CD8-positive, alpha-beta memory T cell (primary cell): ENCODE measurements at places on chromosomes 6 and 20.

- no peaks in the 10 kb centered on the region for H3K36me3 ChIP-seq
- no peaks in the 10 kb centered on the region for H3K27me3 ChIP-seq
- H3K4me1 ChIP-seq, result no peaks in the 10 kb centered on the region
Observed at GRCh38 chr20:23409800-23410199, 11.5 kb downstream of the NAPB start.

- no peaks in the 10 kb centered on the region for H3K27me3 ChIP-seq
- no peak overlapping the region for H3K4me3 ChIP-seq
- no peak for DNase-seq
- H3K36me3 ChIP-seq, result no peaks in the 10 kb centered on the region
- no peak overlapping the region for H3K27ac ChIP-seq
- H3K4me1 ChIP-seq, result peaks cover 10% of the 10 kb centered on the region
Observed at GRCh38 chr6:169558378-169558773, 143.5 kb downstream of the WDR27 start.

DNA sequence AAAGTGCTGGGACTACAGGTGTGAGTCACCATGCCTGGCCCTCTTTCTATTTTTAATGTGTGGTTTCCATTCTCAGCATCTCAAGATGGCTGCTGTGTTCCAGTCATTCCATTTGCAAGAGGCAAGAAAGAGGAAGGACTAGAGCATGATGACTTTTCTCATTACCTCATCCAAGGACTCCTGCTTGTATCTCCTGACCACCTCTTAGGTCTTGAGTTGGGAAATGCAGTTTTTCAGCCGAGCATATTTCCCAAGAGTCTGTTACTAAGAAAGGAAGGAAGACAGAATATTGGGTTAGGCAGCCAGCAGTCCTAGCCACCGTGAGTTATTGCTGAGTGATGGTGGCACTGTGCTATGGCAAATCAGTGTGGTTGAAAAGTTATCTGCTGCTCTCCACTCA is 108.4 kb upstream of the INSM1 start:
- H3K36me3 ChIP-seq, result no peaks in the 10 kb centered on the region
- no peaks in the 10 kb centered on the region for H3K4me1 ChIP-seq
- no peaks in the 10 kb centered on the region for H3K27me3 ChIP-seq
- no peak for DNase-seq

DNA sequence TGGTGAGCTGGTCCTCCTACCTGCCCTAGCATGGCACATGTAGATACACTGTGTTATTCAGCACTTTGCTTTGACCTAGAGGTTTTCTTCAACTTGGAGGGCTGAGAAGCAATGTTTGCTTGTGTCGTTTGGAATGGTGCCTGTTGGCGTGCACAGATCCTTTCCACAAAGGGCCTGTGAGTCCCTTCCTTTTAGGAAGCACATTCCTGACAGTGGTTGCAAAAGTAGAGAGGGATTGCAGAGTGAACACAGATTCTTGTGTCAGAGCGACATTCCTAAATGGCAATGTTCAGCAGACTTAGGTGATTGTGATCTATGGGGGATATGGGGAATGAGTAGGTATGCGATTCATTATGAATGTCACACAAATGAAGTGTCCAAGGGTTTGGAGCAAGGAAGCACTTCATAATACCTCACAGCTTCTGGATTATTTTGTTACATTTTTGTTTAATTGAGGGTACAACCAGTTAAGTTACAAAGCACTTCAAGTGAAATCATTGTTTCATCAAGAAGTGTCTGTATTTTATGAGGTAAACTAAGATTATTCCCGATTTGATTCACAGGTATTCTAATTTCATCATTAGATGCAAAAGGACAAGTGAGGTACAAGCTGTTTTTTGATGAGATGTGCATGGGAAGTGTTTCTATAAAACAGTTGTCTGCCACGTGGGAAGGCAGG is 713 bp upstream of the RNF144B start:
- no peak overlapping the region for H3K27ac ChIP-seq
- no peak for DNase-seq
- H3K4me3 ChIP-seq, result peak overlapping the region; percentile 85
- H3K4me1 ChIP-seq, result peaks cover 17% of the 10 kb centered on the region
- no peaks in the 10 kb centered on the region for H3K36me3 ChIP-seq
- no peaks in the 10 kb centered on the region for H3K27me3 ChIP-seq

DNA sequence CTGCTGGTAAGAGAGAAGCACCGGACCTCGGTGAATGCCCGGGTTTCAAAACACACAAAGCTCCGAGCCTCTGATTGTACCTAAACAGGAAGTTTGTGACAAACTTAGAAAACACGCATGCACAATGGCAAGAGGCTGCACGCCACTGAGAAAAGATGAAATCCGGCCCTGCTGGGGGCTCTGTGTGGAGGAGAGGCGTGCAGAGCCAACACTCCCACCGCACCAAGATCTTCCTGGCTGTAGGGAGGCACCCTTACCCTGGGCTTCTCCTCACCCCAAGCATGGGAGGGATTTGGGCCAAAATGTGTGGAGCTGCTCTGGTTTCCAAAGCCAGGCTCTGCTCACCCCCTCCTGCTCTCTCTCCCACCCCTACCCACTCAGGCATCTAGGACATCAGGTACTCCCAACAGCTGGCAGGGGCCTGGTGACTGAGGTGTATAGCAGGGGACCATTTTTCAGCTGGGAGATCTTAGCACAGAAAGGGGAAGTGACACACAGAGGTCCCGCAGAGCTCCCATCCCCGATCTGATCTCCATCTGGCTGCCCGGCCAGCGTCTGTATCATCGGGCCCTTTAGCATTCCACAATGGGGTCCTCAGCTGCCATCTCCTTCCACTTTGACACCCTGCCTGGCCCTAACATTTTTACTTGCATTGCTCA is 84.2 kb downstream of the TRERF1 start:
- H3K4me3 ChIP-seq, result peak overlapping the region; percentile 48
- DNase-seq, result no peak
- no peaks in the 10 kb centered on the region for H3K27me3 ChIP-seq
- peaks cover 69% of the 10 kb centered on the region for H3K4me1 ChIP-seq

- H3K27me3 ChIP-seq, result peaks cover 7% of the 10 kb centered on the region
- H3K27ac ChIP-seq, result no peak overlapping the region
- no peaks in the 10 kb centered on the region for H3K36me3 ChIP-seq
- peak; percentile 76 for DNase-seq
Observed at GRCh38 chr20:34312544-34313217, 9.5 kb upstream of the AHCY start.

DNA sequence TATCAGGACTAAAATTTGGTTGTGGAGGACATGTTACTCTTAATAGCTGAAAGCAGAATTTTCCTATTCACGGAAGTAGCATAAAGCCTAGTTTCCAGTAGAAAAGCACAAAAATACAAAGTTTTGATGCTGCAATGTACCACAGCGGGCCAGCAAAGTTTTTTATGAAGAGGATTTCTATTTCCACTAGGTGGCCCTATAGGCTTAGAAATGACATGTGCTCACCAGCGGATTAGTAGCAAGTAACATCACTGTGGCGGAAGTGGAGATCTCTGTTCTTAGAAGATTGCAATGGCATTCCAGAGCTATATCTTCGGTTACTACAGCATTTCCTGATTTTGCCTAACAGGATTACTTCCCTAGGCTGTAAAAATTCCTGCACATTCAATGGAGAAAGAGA is 1219.0 kb upstream of the EYS start:
- H3K36me3 ChIP-seq, result no peaks in the 10 kb centered on the region
- no peak for DNase-seq
- no peaks in the 10 kb centered on the region for H3K4me1 ChIP-seq
- no peak overlapping the region for H3K27ac ChIP-seq
- H3K27me3 ChIP-seq, result no peaks in the 10 kb centered on the region

- no peaks in the 10 kb centered on the region for H3K4me1 ChIP-seq
- no peak overlapping the region for H3K27ac ChIP-seq
- no peaks in the 10 kb centered on the region for H3K36me3 ChIP-seq
- DNase-seq, result no peak
Observed at GRCh38 chr6:125471667-125472066, 169.9 kb upstream of the HDDC2 start.

DNA sequence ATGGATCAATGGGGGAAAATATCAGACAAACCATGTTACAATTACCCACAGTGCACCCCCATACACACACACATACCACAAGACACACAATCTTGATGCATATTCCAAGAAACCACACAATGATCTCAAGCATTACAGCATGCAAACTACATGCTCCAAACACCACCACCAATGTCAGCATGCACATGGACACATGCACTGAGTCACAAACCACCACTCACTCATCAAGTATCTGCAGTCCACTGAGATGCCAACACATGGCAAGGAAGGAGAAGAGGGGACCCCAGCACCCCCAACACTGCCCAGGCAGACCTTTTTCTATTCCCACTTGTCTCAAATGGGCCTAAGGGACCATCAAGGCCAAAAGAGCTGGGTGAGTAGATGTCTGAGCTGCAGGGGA is 91.6 kb downstream of the PREX1 start:
- H3K36me3 ChIP-seq, result peaks cover 15% of the 10 kb centered on the region
- peaks cover 46% of the 10 kb centered on the region for H3K4me1 ChIP-seq
- H3K4me3 ChIP-seq, result no peak overlapping the region

DNA sequence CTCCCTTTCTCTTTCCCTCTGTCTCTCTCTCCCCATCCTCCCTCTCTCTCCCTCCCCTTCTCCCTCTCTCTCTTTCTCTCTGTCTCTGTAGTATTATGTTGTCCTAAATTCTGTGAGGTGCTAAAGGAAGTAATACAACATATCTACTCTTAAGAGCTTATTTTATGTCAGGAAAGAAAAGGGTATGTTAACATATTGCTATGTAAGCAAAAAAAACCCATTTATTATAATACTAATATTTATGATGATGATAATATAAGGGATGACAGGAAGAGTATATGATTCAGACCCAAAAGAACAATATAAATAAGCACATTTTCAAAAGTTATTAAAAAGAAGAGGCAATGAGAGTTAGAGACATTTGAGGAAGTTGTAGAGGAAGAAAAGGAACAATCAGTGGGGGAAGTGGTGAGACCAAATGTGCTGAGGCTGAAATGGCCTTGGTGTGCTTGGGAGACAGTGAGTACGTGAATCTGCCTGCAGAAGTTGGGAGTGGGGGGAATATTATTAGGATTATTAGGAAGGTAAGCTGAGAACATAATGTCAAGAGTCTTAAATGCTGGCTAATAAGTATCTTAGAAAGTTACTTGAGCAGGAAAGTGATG is 303.6 kb upstream of the FERMT1 start:
- DNase-seq, result no peak
- no peaks in the 10 kb centered on the region for H3K27me3 ChIP-seq
- no peaks in the 10 kb centered on the region for H3K4me1 ChIP-seq
- no peaks in the 10 kb centered on the region for H3K36me3 ChIP-seq

DNA sequence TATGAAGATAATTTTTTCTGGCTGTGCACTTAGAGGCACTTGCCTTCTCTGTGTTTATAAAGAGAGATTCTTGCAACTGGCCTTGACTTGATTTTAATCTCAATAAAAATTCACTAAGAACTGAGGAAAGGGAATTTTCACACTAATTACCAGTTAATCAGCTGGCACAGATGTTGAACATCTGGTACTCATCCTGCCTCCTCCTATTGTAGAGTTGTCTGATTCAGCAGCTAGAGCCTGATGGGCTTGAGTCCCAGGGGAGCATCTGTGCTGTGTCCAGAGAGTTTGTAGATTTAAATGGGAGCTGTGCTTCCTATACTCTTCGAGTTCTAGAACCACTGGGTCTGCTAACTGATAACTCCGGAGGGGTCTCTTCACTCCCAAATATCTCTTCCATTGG is 284.4 kb upstream of the RNF24 start:
- no peak overlapping the region for H3K4me3 ChIP-seq
- no peak for DNase-seq
- no peak overlapping the region for H3K27ac ChIP-seq
- H3K4me1 ChIP-seq, result no peaks in the 10 kb centered on the region
- H3K36me3 ChIP-seq, result no peaks in the 10 kb centered on the region
- H3K27me3 ChIP-seq, result no peaks in the 10 kb centered on the region

DNA sequence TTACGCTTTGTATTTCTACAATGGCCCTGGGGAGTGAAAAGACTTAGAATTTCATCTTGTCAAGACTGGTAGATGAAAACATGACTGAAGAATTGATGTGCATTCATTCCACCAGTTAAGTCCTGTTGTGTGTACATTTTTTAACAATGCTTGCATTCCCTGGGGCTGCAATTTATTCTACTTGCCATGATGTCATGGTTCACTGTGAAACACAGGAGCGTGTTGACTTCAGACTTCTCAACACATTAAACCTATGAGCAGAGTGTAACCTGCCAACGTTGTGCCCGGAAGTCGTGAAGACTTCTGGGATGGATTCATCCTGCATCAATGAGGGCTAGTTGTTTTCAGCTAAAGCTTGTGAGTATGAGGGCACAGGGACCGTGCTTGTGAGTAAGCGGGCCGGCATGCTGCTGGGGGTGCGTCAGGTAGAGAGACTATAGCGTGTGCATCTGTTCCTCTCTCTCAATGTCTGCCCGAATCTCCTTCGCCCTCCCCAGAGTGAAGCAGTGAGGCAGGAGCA is 26.3 kb upstream of the RIMS4 start:
- no peaks in the 10 kb centered on the region for H3K27me3 ChIP-seq
- DNase-seq, result no peak
- no peak overlapping the region for H3K4me3 ChIP-seq
- no peak overlapping the region for H3K27ac ChIP-seq

DNA sequence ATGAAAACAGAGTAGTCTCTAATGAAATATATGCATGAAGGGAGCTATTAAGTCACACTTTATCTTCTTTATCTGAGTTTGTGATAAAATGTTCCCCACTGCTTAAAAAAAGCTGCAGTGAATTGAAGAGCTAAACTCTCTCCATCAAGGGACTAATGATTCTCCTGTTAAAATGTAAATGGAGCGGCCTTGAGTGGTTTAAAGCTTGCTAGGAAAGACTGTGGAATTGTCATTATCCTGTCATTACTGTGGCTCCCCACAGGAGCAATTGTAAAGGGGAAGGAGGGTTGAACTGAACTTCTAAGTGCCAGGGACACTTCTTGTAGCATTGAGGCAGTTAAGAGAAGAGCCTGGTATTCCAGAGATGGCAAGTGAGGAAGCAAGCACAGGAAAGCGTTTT is 17.3 kb upstream of the CNR1 start:
- H3K27ac ChIP-seq, result no peak overlapping the region
- DNase-seq, result no peak
- no peaks in the 10 kb centered on the region for H3K36me3 ChIP-seq
- no peak overlapping the region for H3K4me3 ChIP-seq

- no peaks in the 10 kb centered on the region for H3K4me1 ChIP-seq
- no peak overlapping the region for H3K4me3 ChIP-seq
- H3K27me3 ChIP-seq, result no peaks in the 10 kb centered on the region
- DNase-seq, result no peak
- H3K36me3 ChIP-seq, result no peaks in the 10 kb centered on the region
Observed at GRCh38 chr6:134888316-134888715, 61.6 kb downstream of the ALDH8A1 start.

DNA sequence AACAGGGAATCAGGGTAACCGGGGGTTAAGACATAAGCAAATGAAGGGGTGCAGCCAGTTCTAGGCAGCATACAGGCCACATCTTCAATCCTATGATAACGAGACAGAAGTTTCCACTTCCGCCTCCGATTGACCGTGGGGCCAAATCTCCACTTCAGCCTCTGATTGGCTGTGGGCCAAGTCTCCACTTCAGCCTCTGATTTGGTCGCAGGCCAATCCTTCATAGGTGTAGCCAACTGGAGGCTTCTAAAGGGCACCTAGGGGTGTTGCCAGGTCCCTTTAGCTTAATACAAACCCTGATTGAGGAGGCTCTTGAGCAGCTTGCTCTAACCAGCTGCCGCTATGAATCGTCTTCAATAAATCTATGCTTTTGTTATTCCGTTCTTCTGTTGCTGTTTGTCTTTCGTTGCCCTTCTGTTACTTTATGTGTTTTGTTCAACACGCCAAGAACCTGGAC is 2.1 kb upstream of the ERGIC3 start:
- no peaks in the 10 kb centered on the region for H3K27me3 ChIP-seq
- no peak for DNase-seq
- H3K4me1 ChIP-seq, result peaks cover 21% of the 10 kb centered on the region
- H3K27ac ChIP-seq, result no peak overlapping the region

- no peak overlapping the region for H3K4me3 ChIP-seq
- no peaks in the 10 kb centered on the region for H3K4me1 ChIP-seq
- H3K27ac ChIP-seq, result no peak overlapping the region
Observed at GRCh38 chr6:93927731-93928130, 508.4 kb upstream of the EPHA7 start.
